ENCODE measurements at places on chromosomes 2 and 18.

DNA sequence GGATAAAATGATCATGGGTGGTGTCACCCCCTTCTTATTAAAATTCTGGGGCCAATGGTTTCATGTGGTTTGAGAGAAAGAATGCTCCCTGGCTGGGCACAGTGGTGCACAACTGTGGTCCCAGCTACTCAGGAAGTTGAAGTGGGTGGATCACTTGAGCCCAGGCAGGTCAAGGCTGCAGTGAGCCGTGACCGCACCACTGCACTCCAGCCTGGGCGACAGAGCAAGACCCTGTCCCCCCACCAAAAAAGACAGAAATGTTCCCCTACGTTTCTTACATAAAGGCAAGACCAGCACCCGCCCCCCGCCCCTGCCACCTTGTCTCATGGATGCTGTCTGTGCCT, 53.0 kb upstream of the ID2 start:
- peak; percentile 13 for DNase-seq

DNA sequence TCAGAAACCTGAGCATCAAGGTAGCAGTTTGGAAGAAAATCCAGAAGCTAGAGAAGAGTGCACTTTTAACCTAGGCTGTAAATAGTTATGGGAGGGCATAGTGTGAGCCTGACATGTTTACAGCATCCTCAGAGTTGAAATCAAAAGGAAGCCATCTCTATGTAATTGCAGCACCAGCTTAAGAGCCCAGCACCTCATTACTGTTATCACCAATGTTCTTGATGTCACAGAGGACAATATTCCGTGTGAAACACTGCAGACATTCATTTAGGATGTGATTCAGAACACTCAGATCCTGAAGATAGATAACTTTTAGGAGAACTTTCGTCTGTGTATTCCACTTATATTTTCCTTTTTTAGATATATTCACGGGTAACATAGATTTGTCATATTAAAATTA, 48.1 kb downstream of the FBXO36 start:
- DNase-seq, result no peak

DNA sequence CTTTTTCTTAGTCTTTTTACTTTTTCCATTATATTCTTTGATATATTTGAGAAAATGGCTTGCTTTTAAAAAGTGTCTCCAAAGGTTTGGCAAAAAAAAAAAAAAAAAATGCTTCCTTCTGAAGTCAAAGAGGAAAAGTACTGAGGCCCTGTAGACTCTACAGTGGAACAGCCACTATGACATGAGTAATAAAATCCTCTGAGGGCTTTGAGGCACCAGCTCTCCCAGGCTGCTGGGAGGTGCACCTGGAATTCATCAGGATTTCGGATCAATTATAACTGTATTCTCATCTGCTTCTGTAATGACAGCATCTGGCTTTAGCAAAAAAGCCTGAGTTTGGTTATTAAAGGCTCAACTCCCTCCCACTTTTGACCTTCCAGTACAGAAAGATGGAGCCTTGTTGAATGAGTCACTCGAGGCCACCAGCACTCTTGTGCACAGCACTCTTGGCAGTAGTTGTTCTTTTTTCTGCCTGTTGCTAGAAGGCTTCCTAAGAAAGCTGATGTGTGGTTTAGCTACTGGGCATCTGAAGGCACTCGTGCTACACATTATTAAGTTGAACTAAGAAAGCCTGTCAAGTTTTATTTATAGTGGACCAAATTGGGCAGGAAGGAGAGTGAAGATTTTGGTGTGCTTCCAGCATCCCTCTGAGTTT, 131.3 kb downstream of the PRPF40A start:
- no peak for DNase-seq

GRCh38 chr2:29615183-29615582, 306.2 kb downstream of the ALK start:
- no peak for DNase-seq

DNA sequence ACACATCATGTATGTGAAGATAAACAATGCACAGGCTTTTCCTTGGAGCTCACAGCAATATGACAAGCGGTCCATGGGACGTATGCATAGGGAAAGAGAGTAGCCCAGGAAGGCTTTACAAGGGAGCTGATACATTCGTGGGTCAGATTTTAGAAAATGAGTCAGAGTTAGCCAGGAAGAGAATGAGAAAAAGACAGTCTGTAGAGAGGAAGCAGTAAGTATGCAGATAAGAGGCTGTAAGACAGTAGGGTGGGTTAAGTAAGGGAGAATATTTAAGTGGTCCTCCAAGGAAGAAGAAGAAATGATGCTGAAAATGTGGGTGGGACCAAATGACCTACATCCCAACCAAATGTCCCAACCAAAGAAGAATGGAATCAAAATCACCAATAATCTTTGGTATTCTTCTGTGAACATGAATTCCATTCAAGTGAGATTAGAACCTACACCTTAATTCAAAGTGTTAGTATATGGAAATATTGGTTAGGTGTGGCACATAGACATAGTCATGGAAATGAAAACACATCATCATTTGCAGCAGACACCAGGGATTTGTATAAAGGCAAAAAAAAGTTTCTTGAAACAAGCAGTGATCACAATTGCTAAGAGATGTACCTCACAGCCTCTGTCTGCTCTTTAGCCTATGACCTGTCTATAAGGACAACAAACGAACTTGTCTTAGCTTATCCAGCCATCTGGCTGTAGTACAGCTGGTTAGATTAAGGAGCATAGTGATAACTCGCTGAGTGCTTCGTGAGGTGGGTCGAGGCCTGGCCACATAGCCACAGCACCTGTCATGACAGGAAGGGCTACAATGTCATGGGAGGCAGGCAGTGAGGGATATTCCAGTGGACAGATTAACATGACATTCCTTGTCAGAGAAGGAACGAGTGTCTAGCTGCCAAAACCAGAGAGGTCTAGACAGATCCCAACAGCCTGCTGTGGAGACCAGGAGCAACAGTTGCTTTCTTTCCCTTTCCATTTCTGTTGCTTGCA, 133.6 kb downstream of the ALK start:
- DNase-seq, result no peak

Measured in lower lobe of right lung (tissue), 2 donors.